Urothelium cell line (cell line): ENCODE measurements at places on chromosomes 1 and 21.

DNA sequence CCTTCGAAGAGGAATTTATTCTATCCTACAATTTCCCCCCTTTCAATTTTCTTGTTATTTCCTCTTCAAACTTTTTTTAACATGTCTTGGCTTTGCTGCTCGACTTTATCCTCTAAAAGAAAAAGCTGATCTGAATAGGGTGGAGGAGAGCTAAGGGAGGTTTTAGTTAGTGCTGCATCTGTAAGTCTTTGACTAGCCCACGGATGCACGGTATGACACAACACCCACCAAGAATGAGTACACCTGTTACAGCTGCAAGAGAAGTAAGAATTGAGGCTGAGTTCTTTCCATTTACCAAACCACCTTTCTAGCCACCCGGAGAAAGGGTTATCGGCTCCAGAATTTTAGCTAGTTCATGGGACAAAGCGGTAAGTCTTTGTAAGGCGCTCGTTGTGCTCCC, 23.8 kb downstream of the SCCPDH start:
- no peak for DNase-seq

GRCh38 chr1:236394879-236395229, 768 bp downstream of the EDARADD start:
- DNase-seq = peak; percentile 25

GRCh38 chr21:39610703-39611102, 2.0 kb upstream of the B3GALT5 start:
- DNase-seq = no peak

DNA sequence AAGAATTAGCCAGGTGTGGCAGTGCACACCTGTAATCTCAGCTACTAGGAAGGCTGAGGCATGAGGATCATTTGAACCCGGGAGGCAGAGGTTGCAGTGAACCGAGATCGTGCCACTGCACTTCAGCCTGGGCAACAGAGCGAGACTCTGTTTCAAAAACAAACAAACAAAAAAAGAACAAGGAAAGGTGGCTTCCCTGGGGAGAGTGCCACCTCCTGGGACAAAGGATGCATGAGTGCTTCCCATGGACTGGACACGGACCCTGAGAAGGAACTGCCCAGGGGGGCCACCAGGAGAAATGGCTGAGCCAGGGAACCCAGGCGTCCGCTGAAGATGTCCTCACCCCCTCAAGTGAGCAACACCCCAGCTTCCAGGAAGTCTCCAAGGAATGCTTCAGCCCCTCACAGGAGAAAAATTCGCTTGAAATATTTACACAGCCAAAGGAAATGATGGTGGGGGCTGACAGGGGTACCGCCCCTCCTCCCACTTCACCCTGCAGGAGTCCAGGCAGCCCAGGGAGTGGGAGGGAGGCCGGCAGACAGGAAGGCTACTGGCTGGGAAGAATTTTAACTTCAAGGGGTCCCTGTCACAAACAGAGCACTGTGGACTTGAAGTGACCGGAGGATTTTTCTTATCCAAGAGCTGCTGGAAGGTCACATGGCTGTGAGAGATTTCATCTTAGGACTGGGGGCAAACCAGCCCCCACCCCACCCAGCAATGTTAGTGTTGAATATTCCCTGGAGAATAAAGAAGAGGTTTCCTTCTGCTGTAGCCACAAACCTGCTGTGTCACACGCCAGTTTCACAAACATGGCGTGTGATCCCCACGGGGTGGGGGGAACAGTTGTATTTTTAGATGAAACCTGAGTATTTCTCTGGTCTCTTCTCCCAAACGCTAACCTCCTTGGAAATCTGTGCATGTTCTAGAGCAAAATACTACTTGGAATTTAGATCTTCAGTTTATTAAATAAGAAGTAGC, 90.8 kb upstream of the SLC25A33 start:
- no peak for DNase-seq

- DNase-seq = no peak
These were observed 281.1 kb upstream of the CXADR start for GRCh38 chr21:17231771-17232170.

DNA sequence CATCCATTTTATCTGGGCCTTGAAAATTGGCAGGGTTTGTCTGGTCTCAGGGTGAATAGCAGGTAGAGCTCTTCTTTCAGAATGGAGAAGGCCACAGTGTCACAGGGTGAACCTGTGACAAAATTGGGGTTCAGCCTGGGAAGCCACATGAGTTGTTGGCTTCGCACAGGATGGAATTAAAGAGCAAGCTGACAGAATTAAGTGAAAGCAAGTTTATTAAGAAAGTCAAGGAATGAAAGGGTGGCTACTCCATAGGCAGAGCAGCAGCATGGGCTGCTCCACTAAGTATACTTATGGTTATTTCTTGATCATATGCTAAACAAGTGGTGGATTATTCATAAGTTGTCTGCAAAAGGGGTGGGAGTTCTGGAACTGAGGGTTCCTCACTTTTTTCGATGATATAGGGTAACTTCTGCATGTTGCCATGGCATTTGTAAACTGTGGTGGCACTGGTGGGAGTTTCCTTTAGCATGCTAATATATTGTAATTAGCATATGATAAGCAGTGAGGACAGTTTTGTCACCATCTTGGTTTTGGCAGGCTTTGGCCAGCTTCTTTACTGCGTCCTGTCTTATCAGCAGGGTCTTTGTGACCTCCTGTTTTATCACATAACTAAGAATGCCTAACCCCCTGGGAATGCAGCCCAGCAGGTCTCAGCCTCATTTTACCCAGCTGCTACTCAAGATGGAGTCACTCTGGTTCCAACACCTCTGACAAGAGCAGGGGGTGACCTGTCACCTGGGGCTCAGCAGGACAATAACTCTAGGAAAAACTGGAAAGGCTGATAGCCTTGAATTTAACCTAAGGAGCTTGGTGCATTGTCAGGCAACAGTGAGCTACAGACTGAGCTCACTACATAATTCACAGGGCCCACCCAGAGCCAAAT, 5.1 kb downstream of the IFNAR2 start:
- DNase-seq = no peak

DNA sequence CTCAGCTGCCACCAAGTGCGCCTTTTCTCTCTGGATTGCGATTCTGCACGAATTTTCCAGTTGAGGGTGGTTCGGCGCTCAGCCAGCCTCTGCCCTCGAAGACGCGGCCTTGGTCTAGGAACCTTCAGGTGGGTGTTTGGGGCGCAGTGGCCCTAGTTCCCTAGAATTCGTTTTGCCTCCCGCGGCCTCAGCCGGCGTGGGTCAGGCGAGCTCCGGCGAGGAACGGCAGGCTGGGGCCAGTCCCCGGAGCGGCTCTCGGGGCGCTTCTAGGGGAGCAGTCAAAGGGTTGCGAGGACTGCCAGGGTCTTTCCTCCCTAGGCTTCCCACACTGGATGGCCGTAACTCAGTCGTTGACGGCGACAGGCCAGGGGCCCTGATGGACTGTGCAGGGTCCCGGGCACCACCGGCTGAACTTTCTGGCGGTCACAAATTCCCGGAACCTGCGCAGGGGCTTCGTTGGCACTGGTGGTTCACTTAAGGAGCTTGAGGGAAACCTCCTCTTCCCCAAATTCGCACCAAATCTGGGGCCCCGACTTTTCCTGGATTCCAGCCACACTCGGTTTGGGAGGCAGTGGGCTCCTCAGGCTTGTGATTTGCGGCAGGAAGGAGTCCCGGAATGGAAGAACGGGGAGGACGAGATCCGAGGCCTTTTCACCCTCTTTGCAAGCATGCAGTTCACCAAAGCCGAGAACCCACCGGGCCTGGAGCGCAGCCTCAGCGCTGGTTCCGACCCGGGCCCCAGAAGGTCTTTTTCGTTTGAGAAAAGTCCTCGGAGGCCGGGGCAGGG, 1.2 kb downstream of the DMBX1 start:
- no peak for DNase-seq

- no peak for DNase-seq
These were observed 1.0 kb downstream of the CRB1 start for GRCh38 chr1:197269053-197269452.

GRCh38 chr1:182716740-182717720, 32.6 kb upstream of the RGS8 start:
- DNase-seq = no peak

DNA sequence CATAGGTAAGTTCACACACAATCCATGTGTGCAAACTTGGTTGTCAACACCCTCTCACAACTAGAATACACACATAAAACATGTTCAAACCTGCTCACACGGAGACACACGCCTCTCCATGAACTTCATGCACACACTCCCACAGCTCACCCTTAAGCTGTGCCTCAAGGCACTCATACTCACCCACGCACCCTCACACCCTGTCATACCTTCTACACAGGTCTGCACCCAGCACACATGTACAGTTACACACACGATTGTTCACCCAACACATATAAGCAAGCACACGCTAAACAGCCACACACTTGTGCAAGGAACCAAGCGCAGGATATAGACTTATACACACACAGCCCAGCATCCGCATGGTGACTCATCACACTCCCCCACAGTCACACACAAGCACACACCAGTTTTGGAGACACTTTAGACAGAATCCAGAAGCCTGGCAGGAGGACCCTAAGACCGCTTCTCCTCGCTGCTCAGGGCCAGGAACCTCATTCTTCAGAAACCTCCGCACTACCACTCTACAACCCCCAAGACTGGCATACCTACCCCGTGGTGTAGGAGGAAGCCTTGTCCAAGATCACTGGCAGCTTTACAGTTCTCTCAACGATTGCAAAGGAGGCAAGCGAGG, 58.7 kb upstream of the ZC3H12A start:
- DNase-seq = no peak

GRCh38 chr1:112925015-112925414, 31.0 kb downstream of the SLC16A1 start:
- no peak for DNase-seq

- no peak for DNase-seq
These were observed 10.6 kb downstream of the VCAM1 start for GRCh38 chr1:100730130-100730529.

GRCh38 chr1:32331549-32331948, 4.5 kb downstream of the MARCKSL1 start:
- no peak for DNase-seq

DNA sequence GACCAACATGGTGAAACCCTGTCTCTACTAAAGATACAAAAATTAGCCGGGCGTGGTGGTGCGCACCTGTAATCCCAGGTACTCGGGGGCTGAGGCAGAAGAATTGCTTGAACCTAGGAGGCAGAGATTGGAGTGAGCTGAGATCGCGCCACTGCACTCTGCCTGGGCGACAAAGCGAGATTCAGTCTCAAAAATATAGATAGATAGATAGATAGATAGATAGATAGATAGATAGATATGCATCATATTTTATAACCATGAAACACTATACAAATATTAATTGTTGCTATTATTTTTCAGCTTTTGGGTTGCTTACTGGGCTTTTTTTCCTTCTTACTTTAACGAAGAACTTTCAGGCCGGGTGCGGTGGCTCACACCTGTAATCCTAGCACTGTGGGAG, 4.8 kb upstream of the FAF1 start:
- DNase-seq = no peak

DNA sequence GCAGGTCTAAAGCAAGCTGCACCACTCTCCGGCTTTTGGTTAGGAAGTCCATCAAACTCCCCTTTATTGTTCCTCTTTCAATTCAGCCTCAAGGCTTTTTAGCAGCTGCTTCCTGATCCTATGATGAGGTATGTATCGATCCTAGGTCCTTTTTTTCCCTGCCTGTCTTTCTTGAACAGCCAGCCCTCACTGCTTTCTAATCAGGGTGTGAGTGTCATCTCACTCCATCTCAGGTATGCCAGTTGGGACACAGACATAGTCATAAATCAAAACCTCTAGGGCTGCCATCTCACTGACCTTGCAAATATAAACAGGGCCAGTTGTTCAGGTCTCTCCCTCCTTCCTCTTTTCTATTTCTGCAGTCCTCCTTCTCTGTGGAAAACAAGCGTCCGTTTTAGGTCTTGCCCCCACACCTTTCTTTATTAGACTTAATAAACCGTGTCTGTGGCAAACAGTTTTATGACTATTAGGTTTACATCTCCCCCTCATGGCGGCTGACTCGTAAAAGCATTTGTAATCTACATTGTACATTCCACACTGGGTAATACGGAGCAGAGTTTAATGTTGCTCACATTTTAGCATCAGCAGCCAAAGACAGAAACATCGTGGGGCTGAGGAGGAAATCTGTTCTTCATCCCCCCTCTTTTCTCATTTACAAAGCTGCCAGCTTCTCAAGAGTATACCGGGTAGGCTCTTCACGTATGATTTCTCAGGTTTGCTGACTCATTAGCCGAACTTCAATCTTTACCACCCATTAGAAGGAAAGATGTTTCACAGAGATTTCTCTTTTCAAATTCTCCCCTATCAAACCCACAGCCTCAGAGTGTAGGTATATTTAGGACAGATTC, 11.6 kb downstream of the STYXL2 start:
- DNase-seq = no peak

DNA sequence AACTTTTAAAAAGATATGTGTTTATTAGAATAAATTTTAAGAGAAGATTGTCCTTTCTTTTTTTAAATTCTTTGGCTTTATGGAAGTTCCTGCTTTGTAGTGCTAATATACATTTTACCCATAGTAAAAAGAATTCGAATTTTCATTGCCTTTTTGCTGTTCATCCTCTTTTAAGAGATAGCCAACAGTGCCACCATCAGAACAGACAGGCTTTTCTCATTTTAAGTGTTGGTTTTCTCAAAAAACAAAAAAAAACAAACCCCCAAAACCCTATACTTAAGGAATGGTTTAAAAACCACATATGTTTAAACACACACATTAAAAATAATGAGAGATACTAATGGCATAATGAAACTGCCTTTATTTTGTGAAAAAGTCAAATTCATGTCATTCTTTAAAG, 118.8 kb downstream of the NEK7 start:
- no peak for DNase-seq

DNA sequence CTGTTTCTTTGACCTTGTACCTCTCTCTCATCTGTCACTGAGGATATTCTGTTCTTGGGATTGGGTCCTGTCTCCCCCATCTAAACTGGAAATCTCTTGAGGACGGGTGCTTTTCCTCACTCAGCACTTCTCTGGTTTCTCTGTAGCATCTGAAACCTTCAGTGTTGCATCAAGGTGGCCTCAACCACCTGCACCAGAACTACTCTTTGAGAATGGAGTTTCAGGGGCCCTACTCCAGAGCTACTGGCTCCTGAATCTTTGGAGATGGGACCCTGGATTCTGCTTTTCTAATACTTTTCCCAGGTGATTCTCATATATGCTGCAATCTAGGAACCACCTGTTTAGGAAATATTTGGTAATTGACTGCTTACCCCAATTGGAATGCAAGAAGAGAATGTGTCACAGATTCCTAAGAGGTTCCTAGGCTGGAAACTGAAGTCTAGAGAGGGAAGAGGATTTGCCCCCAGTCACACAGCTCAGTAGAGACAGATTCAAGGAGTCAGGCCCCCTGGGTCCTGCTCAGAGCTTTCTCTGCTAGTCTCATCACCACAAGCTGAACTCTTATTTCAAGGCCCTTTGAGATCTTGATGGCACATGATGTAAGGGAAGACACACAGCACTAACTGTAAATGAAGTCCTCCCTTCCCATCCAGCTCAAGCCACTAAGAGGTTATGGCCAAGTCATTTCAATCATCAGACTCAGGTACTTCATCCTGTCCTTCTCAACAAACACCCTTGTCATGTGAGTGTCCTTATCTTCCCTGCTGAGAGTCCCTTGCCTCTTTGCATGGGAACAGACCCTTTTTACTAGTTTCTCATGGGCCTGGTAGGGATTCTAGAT, 48.7 kb downstream of the EIF2D start:
- DNase-seq = no peak

- DNase-seq = no peak
These were observed 197.1 kb downstream of the AJAP1 start for GRCh38 chr1:4851385-4852065.
